ENCODE measurements at places on chromosomes 12 and 14.

DNA sequence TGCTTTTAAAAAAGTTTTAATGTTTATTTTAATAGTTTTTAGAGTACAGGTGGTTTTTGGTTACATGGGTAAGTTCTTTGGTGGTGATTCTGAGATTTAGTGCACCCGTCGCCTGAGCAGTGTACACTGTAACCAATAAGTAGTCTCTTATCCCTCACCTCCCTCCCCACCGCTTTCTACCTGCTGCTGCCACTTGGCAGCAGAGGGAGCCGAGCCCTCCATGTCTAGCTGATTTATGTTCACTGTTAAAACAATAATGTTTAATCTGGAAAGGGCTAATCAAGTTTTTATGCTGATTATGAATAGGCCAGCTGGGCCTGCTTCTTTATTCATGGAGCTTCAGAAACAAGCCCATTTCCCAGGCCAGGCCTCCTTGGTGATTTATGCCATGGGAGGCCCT, 73.1 kb downstream of the ADCK1 start:
- no peak for DNase-seq

GRCh38 chr12:124736115-124737039, 127.3 kb downstream of the SCARB1 start:
- no peak for DNase-seq

DNA sequence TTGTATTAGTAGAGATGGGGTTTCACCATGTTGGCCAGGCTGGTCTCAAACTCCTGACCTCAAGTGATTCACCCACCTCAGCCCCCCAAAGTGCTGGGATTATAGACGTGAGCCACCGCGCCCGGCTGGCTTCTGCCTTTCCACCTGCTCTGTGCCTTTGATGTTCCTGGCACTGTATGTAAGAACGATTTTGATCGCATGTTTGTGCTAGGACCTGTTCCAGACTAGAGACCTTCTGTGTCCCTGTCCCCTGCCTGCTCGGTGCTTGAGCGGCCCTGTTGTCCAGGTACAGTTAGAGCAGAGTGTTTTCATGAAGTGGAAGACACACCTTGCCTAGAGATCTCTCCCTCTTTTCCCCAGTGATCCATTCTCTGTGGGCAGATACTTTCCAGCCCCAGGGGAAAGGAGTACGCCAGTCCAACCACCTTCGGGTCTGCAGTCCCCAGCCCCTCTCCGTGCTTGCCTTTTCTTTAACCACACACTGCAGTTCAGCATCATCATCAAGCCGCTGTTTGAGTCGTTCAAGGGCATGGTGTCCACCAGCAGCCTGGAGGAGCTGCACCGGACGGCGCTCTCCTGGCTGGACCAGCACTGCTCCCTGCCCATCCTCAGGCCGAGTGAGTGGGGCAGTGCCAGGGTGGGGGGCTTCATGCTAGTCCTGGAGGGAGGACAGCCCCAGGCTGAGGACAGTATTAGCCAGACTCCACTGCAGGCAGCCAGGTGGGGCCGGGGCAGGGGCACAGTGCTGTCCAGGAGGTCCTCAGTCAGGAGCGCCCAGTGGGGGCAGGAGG, 33.4 kb downstream of the IL31 start:
- no peak for DNase-seq

DNA sequence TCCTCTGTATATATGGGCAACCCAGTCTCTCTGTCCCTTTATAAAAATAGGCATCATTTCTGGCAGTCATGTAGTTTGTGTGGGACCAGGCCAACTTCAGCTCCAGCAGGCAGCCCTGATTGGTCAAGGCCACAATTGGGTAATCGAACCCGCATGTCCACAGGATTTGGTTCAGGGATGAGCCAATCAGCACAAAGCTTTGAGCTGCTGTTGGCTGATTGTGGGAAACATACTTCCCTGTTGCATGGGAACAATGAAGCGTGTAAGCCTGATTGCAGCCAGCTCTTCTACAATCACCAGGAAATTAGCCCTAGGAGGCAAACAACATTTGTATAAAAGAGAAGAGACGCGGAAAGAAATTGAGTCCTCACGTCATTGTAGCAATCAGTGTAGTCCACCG, 328.6 kb downstream of the PCNX1 start:
- DNase-seq, result no peak

- DNase-seq, result no peak
Measured at GRCh38 chr12:94143438-94143837, 4.9 kb upstream of the PLXNC1 start.

DNA sequence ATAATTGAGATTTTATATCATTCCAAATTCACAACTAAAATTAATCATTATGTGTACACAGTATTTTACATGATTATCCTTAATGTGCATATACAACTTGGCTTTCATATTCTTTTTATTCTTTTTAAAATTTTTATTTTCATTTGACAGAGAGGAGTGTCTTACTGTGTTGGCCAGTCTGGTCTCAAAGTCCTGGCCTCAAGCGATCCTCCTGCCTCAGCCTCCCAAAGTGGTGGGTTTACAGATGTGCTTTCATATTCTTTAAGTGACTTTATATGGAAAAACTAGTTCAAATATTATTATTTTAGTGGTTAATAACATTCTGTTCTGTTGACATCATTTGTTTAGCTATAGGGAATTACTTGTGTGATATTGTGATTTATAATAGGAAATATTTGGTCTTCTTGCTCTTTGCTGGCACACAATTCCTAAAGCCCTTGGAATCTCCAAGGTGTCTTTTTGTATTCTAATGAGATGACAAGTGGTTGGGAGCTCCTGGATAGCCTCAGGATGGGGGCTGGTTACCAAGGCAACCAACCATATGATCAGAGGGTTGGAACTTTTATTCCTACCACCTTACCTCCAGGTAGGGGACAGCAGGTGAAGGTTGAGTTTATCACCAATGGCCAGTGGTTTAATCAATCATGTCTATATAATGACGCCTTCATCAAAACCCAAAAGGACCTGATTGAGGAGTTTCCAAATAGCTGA, 16.0 kb upstream of the ZNF410 start:
- DNase-seq, result no peak

GRCh38 chr12:64098709-64099354, 123.3 kb downstream of the KICS2 start:
- DNase-seq, result no peak

DNA sequence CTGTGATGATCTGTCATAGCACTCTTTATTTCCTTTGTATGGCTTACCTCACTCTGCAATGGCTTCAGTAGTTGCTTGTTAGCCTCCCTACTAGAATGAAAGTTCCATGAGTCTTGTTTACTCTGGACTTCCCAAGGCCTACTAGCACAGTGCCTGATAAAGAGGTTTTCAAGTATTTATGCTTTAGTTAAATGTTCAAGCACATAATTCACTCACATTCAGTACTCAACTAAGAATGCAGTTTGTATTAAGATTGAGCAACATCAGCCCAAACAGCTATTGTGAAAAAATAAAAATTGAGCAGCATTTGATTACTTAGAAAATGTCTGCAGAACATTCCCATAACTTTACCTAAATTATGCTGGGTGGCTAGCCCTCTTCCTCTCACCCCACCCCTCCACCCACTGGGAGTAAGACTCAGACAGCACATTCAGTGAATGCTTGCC, 158.9 kb upstream of the AMIGO2 start:
- DNase-seq, result no peak

DNA sequence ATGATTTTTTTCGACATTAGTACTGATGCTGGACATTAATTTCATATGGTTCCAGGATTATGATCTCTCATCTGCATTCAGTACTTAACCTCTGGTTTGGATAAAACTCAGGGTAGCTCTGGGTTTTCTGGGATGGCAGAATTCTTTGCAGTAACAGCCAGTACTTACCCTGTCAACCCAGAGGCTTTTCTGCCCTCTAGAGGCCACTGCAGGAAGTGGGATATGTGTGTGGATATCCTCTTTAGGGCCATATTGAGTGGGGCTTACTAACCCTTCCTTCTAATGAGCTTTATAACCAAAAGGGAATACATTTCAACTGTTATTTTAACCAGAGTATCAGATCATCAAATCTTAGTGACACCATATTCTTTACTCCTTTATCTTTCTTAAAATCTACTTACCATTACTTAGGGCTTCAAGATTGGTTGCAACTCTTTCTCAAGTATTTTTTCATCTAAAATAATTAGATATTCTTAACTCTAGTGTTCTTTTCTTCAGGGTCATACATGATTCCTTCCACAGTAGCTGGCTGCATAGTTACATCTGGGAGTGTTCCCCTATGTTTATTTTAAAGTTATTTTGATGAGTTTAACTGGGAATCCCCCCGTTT, 488.0 kb upstream of the STXBP6 start:
- DNase-seq, result no peak
